Thoracic aorta (tissue), 2 donors: ENCODE measurements at places on chromosomes 7 and 10. TPM values are rescaled to one million over a fixed set of nuclear protein-coding genes. Genes with fewer than 3 reads are reported as not detected.

Gene OR2A1
- not detected for total RNA-seq

Gene FAM20C
- total RNA-seq: 32.5 TPM

DNA sequence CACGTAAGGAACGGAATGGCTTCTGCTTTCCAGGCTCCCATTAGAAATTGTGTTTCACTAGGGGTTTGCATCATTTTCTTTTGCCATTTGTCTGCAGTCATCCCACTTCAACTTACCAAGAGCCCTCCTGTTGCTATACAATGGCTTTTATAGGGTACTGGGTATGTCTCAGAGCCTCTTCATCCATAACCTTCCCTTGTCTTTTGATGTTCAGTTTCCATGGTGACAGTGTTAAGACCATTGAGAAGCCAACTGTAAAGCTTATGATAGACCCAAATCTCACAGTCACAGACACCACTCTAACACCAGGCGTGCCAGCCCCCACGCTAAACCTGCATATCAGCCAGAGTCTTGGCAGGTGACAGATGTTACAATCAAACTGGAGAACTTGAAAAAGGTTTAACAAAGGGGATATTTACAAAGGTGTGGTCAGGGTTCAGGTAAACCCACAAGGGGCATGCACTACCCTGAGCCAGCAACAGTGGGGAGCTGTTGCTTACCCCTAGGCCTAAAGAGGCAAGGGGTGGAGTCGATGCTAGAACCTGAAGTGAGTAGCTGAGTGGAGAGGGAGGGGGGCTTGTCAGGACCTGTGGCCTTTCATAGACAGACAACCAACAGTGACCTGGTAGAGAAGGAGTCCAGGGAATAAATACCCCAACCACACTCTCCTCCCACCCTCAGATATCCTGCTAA lies 53.2 kb upstream of the ABLIM1 start:
- no peak for DNase-seq

- no peak for DNase-seq
Observed at GRCh38 chr7:37514497-37514896, 65.8 kb upstream of the ELMO1 start.

- no peak for DNase-seq
Observed at GRCh38 chr10:26574783-26575182, 122.7 kb upstream of the PDSS1 start.

Gene PON1
- not detected for total RNA-seq

DNA sequence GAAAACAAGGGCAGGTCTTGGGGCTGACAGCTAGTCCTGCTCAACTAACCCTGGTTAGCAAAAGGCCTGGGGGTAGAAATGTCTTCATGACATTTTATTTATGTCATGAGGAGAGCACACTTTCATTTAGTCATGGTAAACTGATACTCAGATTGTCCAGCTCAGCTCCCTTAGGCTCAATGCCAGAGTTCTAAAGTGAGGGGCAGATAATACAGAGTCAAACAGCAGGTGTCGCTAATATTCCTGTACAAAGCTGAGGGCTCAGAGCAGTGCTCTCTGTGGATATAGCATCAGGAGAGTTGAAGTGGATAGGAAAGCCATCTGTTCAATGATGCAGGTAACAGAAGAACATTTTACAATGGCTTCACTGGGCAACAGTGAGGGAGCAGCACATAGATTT lies 26.8 kb upstream of the CALCR start:
- no peak for DNase-seq

GRCh38 chr10:126671402-126671975 lies 996 bp upstream of the C10orf90 start:
- DNase-seq: no peak

Gene C10orf62
- total RNA-seq: not detected

Gene NUTM2A
- total RNA-seq: 0.81 TPM

DNA sequence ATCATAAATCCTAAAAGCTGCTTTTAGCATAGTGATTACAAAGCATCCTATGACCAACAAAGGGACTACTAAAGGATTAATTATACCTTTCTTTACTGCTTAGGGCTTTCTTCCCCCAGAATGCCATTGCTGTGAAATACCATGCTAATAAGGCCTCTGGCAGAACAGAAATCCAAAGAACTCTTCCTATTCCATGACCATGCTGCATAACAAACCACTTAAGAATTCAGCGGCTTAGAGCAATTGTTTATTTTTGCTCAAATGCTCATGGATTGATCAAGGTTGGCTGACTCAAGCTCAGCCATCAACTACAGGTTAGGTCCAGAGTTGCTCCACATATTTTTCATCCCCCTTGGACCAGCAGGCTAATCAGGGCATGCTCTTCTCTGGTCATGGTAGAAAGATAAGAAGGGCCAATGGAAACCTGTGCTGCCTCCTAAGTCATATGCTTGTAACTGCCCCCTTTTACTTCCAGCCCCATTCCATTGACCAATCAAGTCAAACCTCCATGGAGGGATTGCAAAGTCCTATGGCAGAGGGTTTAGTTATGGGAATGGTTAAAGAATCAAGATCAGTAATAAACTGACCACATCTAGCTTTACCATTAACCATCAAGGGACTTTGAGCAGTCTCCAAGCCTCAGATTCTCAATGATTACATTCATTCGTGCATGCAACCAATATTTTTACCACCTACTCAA lies 244.4 kb upstream of the FZD1 start:
- no peak for DNase-seq

GRCh38 chr10:2509081-2509531 lies 558.2 kb upstream of the PFKP start:
- no peak for DNase-seq

Gene PTCD1
- 23.7 TPM for total RNA-seq

DNA sequence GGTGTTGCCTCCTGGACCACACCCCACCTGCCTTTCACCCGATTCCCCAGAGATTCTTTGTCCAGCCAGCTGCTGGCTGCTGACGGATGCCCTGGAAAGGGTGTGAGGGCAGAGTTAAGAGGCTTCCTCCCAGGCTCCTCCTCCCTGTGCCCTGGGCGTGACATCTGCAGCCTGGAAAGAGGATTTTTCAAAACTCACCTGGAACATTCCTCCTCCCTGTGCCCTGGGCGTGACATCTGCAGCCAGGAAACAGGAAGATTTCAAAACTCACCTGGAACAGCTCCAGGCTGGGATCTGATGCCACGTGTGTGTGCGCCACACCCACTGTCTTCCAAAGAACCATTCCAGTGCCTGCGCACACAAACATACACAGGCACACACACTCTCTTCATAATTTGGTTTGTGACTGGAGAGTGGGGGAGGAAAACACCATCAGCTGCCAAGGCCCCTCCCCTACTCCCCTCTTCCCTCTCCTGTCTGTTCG lies 5.2 kb downstream of the MARVELD1 start:
- no peak for DNase-seq

Gene SPDYE5
- total RNA-seq: not detected

Gene C7orf33
- not detected for total RNA-seq

Gene SH2D4B
- total RNA-seq: 0.92 TPM

DNA sequence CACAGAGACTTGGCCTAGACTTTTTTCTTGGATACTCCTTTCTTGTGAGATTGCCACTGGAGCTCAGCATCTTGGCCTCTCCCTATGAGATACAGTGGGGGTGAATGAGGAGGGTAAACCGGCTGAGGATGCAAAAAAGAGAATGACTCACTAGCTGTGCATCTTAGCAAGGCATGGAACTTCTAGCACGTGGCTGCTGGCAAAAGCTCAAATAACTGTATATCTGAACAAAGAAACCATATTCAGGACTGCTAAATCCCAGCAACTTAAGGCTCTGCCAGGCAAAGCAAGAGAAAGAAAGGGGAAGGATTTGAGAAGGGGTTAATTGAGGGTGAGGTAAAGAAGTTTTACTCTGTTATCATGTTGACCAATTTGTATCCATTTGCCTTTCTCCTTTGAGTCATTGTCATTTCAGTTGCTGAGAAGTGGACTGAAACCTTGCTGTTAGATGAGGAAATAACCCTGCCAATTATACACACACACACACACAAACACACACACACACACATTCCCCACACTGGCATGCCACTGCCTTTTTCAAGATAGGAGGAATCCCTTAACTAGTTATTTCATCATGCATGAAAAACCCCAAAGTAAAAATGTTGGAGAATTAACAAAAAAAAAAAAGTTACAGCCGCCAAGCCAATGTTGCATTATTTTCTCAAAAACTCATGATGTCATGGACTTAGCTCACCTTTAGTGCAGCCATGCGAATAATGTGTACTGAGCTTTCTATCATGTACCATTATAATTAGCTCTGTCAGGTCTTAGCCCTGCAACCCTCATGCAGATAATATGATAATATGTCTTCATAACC lies 997.3 kb downstream of the LRMDA start:
- no peak for DNase-seq

DNA sequence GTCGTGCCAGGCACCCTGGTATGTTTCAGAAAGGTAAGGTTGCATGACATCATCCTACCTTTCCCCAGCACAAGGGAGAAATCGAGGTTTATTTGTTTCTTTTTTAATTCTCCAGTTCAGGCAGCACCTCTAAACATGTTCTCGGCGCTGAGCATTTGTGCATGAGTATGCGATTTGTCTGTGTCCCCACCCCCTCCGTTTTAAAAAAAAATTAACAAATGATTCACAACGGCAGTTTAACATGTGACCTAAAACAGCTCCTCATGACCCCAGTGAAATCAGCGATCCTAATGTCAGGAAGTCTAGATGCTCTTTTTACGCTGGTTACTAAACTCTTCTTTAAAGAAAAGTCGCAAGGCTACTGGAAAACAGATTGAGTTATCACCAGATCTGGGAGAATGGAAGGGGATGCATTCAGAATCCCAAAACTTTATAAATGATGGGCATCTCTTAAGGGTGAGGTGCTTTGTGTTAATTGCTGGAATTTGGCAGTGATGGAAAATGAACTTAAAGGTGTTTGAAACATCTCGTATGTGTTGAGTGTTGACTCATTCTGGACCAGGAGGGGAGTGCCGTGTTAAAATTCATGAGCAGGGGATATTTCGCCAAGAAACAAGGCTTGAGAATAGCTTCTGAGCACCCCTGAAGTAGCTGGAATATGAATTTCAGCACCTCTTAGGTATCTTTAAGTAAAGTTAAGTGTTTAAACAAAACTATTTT lies 106.8 kb upstream of the PDCD4 start:
- DNase-seq: no peak

- DNase-seq: no peak
Observed at GRCh38 chr10:11573497-11573896, 38.0 kb downstream of the USP6NL start.

DNA sequence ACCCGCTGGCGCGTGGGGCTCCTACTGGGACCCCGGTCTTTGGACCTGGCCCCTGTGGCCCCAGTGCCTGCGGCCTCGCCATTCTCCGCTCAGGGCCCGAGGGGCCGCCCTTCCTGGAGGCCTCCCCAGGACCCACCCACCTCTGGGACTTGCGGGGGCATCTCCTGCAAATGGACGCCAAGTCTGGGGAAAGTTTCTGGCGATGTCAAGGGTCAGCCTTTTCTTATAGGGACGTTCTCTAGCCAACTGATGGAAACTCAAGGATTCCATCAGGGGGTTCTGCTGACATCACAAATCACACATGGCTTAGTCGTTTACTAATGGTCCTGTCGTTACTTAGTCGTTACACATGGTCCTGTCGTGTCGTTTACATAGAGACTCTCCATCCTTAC lies 57.7 kb upstream of the RHOBTB1 start:
- no peak for DNase-seq

Gene WDR86
- 8.5 TPM for total RNA-seq

DNA sequence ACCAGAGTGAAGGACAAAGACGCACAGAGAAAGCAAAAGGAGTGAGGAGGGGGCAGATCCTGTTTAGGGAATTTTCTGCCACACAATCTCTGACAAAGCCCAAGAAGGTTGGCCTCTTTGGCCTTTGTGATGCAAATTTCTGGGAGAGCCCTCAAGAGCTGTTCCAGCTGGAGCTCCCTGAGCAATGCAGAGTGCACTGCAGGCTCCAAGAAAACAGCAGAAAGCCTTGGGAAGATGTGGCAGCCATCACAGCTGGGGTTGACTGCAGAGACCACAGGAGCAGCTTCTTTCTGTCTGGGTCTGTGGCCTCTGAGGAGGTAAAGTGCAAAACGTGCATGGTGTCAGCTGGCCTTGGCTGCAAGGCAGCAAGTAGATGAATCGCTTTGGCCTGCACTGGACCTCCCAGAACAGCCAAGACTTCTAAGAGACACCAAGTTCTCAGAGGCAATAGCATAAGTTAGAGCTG lies 200.2 kb downstream of the ELMO1 start:
- DNase-seq: no peak

- DNase-seq: no peak
Observed at GRCh38 chr10:61897671-61898434, 3.6 kb upstream of the ARID5B start.

DNA sequence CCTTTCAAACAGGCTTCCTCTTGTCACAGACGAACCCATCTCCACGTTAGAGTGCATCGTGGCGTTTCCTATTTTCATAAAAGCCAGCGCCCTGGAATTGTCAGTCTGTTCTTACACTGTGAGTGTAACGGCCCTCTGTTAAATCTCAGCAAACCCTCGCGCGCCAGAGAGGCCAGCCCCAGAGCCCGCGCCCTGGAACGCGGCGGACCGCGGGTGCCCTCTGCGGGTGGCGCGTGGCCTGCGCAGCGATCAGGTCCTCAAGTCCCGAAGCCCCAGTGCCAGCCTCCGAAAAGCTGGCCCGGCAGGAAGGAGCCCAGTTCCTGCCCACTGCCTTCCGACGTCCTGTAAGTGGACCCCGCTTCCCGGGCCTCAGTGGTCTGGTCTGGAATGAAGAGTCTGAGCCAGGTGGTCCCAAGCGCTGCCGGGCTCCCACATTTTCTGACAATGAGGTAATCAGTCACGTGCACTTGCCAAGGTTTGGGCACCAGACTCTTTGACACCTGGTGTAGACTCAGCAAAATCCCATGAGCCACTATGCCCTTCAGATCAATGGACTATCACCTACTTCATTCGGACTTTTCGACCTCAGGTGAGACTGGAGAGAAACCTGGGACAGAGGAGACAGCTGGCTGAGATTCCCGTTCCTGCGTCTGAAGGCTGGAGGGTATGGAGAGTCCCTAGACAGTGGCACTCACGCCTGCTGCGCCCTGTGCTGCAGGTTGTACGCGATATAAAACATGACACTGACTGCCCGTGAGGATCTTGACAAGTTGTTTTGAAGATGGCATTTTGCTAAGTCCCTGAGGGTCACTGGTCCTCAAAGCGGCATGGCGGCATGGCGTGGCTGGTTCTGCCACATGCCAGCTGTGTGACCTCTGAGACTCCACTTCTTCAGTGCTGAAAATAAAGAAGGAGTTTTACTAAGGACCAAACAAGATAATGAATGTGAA lies 109.4 kb upstream of the LANCL2 start:
- DNase-seq: peak; percentile 23

Gene STAG3
- 0.95 TPM for total RNA-seq

GRCh38 chr7:991729-992656 lies 9.0 kb downstream of the CYP2W1 start:
- no peak for DNase-seq

Gene TFAM
- total RNA-seq: 9.2 TPM

DNA sequence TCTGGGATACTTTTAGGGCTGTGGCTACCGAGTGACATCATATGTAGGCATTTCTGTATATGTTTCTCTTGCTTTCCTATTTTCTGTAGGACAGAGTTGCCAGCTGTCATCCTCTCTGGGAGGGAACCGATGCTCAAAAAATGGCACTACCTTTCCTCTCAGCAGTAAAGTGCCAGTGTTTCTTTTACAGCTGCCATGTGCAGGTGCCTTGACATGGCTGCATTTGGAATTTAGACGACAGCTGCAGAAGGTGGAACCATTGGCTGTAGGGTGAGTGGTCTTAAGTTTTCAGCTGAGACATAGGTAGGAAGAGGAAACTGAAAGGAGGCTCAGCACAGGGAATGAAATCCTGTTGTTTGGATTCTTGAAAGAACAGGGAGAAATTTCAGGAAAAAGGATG lies 20.2 kb upstream of the RPA3 start:
- no peak for DNase-seq

- no peak for DNase-seq
Observed at GRCh38 chr10:74949843-74950765, 123.7 kb downstream of the KAT6B start.

Gene LIPA
- total RNA-seq: 44.2 TPM

Gene RHOBTB1
- total RNA-seq: 16.7 TPM
